CD8-positive, alpha-beta memory T cell (primary cell): ENCODE measurements at places on chromosomes 1 and 21.

DNA sequence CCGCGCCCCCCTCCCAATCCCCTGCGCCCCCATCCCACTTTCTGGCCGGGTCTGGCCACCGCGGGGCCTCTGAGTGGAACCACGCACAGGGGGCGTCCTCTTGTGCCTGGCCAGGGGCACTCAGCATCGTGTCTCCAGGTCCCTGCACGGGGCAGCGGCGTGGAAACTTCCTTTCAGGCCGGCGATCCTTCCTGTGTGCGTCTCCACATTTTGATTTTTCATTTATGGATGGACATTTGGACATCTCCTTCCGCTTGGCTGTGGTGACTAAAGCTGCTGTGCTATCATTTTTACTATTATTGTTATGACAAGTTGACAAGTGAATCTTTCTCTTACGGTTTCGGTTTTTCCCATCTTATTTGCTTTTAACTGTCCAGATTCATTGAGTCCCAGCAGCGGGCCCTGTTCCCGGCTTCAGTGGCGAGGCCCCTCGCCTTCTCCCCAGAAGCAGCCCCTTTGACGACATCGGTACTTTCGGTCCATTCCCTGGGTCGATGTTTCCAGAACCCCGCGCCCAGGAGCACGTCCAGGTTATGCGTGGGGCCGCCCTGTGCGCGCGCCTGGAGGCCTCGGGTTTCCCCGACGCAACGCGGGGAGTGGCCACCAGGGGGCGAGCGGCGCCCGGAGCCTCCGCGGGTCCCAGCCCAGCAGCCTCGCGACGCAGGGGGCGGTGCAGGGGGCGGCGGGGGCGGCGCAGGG lies 12.4 kb upstream of the SLC19A1 start:
- peak; percentile 92 for DNase-seq
- peak overlapping the region; percentile 72 for H3K4me3 ChIP-seq
- H3K27ac ChIP-seq, result peak overlapping the region; percentile 11
- no peaks in the 10 kb centered on the region for H3K27me3 ChIP-seq
- peaks cover 35% of the 10 kb centered on the region for H3K4me1 ChIP-seq
- H3K36me3 ChIP-seq, result no peaks in the 10 kb centered on the region

DNA sequence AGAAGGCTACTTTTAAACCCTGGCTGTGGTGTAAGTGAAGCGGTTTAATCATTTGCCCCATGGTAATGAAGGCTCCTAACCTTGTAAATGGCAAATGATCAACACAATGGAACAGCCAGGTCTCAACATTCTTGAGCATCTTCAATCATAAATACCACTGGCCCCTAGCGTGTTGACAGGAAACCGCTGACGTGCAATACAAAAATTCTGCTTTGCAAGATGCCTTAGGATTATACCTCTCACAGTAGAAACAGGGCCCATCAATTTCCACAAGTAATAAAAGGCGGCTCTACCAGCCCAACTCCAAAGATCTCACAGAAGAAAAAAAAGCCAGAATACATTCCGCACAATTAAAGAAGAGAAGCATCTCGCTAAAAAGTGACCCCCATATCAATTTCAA lies 32.8 kb downstream of the LGALS8 start:
- peaks cover 62% of the 10 kb centered on the region for H3K36me3 ChIP-seq
- DNase-seq, result no peak
- H3K4me1 ChIP-seq, result no peaks in the 10 kb centered on the region
- H3K27ac ChIP-seq, result no peak overlapping the region
- H3K27me3 ChIP-seq, result no peaks in the 10 kb centered on the region

DNA sequence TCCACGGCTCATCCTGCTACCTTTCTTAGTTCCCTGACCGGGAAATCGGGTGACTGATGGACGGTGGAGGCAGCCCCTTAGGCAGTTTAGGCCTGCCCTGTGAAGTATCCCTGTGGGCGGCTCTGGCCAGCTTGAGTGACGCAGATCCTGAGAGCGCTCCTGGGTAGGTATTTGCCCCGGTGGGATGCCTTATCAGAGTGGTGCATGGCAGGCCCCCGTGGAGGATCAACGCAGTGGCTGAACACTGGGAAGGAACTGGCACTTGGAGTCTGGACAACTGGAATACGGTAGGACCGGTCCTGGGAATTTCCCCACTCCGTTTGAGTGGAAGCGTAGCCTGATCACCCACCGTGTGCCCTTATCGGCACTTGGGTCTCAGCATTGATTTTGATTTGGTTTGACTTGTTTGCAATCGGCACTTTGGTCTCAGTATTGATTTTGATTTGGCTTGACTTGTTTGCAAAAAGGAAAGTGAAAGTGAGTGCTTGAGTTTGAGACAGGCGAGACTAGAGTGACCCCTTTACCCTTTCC lies 15.2 kb downstream of the PLA2G2F start:
- no peak for DNase-seq
- no peaks in the 10 kb centered on the region for H3K27me3 ChIP-seq
- no peak overlapping the region for H3K27ac ChIP-seq
- H3K36me3 ChIP-seq, result no peaks in the 10 kb centered on the region

DNA sequence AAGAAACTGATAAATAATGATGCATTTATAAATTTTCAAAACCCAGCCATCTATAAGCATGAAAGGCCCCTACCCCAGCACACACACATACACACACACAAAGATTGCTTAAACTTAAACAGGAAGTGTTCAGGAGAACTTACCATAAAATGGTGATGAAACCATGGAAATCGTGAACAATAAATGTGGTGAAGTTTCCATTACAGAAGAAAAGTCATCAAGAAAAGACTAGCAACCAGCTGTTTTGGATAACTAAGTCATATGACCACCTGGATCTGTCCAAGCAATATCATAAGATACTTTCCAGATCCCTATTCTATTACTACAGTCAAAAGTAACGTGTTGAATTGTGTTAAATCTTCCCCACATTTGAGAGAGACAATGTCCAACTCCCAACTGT lies 24.1 kb downstream of the RGS5 start:
- DNase-seq, result no peak
- no peak overlapping the region for H3K27ac ChIP-seq
- H3K36me3 ChIP-seq, result no peaks in the 10 kb centered on the region
- H3K4me1 ChIP-seq, result no peaks in the 10 kb centered on the region

DNA sequence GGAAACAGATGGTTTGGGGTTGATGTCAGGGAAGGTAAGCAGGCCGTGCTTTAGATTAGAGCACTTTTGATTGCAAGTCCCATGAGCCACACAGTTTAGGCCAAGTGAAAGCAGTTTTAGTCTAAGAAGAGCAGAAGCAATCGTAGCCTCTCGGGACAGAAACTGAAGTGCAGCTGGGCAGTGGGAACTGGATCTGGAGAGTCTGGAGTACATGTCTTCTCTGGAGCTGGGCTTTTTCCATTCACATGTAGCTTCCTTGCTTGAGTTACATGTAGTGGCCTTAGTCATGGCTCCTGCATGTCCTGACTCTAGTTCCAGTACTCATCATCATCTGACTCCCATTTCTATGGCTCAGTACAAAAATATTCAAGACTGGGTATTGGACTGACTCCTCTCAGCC lies 16.7 kb downstream of the CAMTA1 start:
- no peak overlapping the region for H3K4me3 ChIP-seq
- no peaks in the 10 kb centered on the region for H3K27me3 ChIP-seq
- no peak overlapping the region for H3K27ac ChIP-seq
- DNase-seq, result no peak
- peaks cover 19% of the 10 kb centered on the region for H3K4me1 ChIP-seq

GRCh38 chr1:44860331-44860730 lies 17.3 kb upstream of the PTCH2 start:
- H3K27ac ChIP-seq, result no peak overlapping the region
- no peaks in the 10 kb centered on the region for H3K36me3 ChIP-seq
- no peaks in the 10 kb centered on the region for H3K4me1 ChIP-seq

DNA sequence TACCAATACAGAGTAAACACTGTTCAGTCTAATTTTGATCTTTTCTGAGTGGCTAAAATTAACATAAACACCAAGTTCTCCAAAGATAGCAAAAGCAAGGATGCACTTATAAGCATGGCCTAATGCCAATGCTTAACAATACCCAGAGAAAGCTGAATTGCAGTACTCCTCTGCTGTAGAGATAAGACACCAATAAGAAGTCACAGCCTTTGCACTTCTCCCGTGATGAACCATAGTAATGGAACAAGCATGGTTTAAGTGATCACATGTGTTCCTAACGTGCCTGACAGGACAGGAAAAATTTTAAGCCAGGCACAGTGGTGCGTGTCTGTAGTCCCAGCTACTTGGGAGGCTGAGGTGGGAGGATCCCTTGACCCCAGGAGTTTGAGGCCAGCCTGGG lies 5.6 kb downstream of the PRDX1 start:
- H3K27ac ChIP-seq, result no peak overlapping the region
- no peaks in the 10 kb centered on the region for H3K27me3 ChIP-seq
- no peak for DNase-seq
- H3K4me3 ChIP-seq, result no peak overlapping the region

GRCh38 chr1:91759076-91759475 lies 126.9 kb downstream of the TGFBR3 start:
- no peaks in the 10 kb centered on the region for H3K4me1 ChIP-seq
- no peaks in the 10 kb centered on the region for H3K27me3 ChIP-seq
- no peak for DNase-seq

GRCh38 chr1:174872615-174873058 lies 127.1 kb upstream of the CACYBP start:
- no peak overlapping the region for H3K27ac ChIP-seq
- H3K4me1 ChIP-seq, result peaks cover 7% of the 10 kb centered on the region

DNA sequence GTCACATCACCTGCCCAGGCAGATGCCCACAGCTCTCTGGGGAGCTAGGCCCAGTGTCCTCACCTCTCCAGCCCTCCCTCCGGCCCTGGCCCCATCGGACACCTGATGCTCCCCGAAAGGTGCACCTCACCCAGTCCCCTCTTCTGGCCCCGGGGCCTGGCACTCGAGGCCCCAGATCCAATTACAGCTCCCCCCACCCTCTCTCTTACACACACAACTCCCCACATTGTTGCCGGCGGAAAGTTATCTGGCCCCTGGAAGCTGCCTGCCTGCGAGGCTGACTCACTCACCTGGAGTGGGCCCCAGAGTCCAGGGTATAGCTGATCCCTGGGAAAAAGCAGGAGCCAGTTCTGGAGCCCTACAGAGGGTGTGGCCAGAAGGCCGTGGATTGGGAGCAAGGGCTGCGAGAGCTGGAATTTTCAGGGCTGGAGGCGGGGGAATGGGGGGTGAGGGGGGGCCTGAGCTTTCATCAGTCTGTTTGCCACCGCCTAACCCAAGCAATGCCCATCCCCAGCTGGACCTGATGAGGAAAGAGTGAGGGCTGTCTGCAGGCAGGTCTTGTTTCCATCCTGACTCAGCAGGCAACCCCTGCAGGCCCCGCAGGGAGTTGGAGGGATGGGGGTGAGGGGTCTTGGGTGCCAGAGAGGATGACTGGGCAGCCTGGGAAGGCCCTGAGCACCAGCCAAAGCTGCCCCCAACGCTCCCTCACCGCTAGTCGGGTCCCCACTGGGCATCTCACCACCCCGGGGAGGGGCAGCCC lies 948 bp downstream of the FBXO2 start:
- peaks cover 11% of the 10 kb centered on the region for H3K36me3 ChIP-seq
- H3K27me3 ChIP-seq, result no peaks in the 10 kb centered on the region
- no peak for DNase-seq
- H3K4me1 ChIP-seq, result peaks cover 31% of the 10 kb centered on the region
- H3K4me3 ChIP-seq, result no peak overlapping the region
- H3K27ac ChIP-seq, result no peak overlapping the region

DNA sequence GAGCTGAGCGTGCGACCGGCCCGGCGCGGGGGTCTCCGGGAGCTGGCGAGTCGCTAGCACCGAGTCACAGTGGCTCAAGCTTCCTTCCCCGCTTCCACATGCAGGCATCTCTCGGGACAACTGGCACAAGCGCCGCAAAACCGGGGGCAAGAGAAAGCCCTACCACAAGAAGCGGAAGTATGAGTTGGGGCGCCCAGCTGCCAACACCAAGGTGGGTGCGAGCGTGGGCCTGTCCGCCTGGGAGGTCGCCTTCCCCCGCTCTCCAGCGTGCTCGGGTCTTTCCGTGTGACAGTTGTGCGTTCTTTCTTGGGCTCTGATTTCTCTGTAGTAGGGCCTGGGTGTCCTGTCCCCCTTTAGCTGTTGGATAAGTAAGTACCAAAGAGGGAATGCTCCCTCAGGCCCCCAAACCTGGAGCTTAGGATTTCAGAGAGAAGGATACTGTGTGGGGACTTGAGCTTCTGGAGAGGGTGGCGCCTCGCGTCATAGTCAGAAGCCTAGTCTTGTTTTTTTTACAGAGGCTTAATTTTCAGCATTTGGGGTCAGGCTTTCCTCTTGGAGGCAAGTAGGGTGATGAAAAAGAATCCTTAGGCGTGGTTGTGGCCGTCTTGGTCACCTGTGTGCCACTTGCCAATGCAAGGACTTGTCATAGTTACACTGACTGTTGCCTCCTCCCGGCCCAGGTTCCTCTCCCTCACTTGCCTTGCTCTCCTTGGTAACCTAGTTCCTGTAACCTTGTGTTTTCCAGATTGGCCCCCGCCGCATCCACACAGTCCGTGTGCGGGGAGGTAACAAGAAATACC lies 790 bp downstream of the RPS8 start:
- peaks cover 27% of the 10 kb centered on the region for H3K4me1 ChIP-seq
- no peak for DNase-seq
- H3K27ac ChIP-seq, result peak overlapping the region; percentile 92
- peaks cover 21% of the 10 kb centered on the region for H3K36me3 ChIP-seq
- H3K27me3 ChIP-seq, result no peaks in the 10 kb centered on the region
- peak overlapping the region; percentile 95 for H3K4me3 ChIP-seq

DNA sequence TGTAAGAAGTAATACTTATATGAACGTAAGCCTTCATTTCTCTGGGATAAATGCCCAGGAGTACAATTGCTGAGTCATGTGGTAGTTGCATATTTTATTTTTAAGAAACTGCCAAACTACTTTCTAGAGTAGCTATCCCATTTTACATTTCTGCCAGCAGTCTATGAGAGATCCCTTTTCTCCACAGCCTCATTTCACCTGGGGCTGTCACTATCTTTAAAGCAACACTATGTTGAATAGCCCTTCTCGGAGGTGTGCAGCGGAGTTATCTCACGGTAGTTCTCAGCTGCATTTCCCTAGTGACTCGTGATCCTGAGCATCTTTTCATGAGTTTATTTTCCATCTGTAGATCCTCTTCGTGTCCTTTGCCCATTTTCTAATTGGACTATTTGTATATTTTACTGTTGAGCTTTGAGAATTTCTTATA lies 93.4 kb downstream of the ADARB1 start:
- peaks cover 13% of the 10 kb centered on the region for H3K4me1 ChIP-seq
- H3K36me3 ChIP-seq, result no peaks in the 10 kb centered on the region
- DNase-seq, result no peak
- H3K27me3 ChIP-seq, result no peaks in the 10 kb centered on the region
- no peak overlapping the region for H3K27ac ChIP-seq
- no peak overlapping the region for H3K4me3 ChIP-seq

GRCh38 chr1:207752456-207752998 lies 673 bp downstream of the CD46 start:
- H3K4me3 ChIP-seq, result peak overlapping the region; percentile 83
- no peak for DNase-seq
- peak overlapping the region; percentile 81 for H3K27ac ChIP-seq
- H3K4me1 ChIP-seq, result peaks cover 66% of the 10 kb centered on the region

- no peak overlapping the region for H3K27ac ChIP-seq
- H3K4me3 ChIP-seq, result no peak overlapping the region
- peaks cover 9% of the 10 kb centered on the region for H3K27me3 ChIP-seq
These were observed 3.4 kb upstream of the RBP7 start for GRCh38 chr1:9993561-9994075.
